Activated CD4-positive, alpha-beta T cell treated with anti-CD3 and anti-CD28 coated beads, Interleukin-2, amount 50 U/mL, for 4 hours (primary cell): ENCODE measurements at places on chromosomes 5 and 9.

- DNase-seq, result no peak
These were observed 229.3 kb downstream of the PCSK1 start for GRCh38 chr5:96203761-96204160.

GRCh38 chr5:34042321-34042720 lies 692 bp downstream of the C1QTNF3 start:
- no peak for DNase-seq

DNA sequence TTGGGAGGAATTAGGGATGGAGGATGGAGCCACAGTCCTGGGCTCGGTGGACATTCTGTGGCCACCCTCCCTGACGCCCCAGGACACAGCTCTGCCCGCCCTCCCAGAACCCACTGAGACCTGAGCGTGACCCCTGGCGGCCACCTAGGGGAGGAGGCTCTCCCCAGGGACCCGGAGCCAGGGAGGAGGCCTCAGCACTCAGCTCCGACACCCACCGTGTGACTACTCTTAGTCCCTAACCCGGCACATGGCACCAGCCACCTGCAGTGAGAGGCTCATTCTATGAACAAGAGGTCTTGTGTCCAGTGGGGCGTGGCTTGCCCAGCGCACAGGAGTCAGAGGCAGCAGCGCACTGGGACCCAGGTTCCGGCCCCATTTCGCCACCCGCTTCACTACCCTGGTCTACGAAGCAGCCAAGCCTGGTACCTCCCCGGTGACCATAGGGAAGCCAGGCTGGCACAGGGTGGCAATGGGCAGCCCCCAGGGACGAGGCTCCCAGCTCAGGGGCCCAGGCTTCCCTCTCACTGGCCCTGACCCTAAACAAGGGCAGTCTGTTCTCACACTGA lies 10.2 kb downstream of the SARDH start:
- no peak for DNase-seq

- DNase-seq, result no peak
These were observed 6.6 kb downstream of the OTULINL start for GRCh38 chr5:14588145-14588544.

DNA sequence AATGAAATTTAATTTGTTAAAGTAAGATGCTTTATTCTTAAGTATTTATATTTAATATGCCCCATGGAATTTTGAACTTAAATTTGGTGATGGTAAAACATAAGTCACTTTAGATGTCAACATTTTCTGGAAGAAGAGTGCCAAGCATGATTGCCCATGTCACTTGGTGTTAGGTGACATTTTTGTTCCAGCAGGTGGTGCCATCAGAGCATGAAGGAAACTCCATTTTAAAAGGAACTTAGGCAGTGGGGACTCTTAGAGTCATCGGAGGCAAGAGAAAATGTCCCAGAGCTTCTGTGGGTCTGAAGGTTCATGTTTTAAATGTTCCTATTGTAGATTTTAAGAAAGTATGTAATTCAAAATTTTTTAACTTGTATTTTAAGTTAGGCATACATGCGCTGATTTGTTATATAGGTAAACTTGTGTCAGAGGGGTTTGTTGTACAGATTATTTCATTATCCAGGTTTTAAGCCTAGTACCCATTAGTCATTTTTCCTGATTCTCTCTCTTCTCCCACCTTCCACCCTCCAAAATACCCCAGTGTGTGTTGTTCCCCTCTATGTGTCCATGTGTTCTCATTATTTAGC lies 789.3 kb downstream of the SEMA5A start:
- no peak for DNase-seq

DNA sequence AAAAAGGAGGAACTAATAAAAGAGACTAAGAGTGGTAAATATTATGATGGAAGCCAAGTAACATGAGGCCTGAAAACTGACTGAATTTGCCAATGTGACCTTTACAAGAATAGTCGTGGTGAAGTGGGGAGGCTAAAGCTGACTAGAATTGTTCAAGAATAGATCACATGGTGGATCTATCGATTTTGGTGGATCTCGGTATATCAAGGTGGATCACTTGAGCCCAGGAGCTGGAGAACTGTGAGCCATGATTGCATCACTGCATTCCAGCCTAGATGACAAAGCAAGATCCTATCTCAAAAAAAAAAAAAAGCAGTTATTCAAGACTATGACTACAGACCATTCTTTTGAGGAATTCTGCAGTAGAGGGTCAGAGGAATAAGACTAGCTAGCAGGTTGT lies 15.1 kb downstream of the ERMP1 start:
- DNase-seq, result no peak

GRCh38 chr5:180343110-180343830 lies 9.9 kb downstream of the GFPT2 start:
- no peak for DNase-seq

GRCh38 chr5:181186986-181187499 lies 18.0 kb downstream of the TRIM7 start:
- no peak for DNase-seq

- DNase-seq, result no peak
These were observed 20.4 kb downstream of the DCAF12 start for GRCh38 chr9:34106110-34106509.

GRCh38 chr9:35618854-35619799 lies 914 bp upstream of the CD72 start:
- DNase-seq, result peak; percentile 17

DNA sequence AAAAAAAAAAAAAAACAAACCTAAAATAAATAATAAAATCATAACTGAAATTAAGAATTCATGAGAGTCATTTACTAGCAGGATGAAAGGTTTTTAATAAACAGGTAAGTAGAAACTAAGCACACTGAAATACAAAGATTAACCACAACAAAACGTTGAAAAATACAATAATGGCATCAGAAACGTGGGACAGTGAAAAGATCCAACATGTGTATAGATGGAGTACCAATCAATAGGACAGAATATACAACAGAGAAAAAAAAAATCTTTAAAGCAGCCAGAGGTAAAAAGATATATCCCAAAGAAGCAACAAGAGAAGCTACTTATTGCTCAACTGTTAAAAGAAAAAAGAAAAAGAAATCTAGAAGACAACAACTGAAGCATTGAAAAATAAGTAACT lies 75.2 kb downstream of the RICTOR start:
- DNase-seq, result no peak

DNA sequence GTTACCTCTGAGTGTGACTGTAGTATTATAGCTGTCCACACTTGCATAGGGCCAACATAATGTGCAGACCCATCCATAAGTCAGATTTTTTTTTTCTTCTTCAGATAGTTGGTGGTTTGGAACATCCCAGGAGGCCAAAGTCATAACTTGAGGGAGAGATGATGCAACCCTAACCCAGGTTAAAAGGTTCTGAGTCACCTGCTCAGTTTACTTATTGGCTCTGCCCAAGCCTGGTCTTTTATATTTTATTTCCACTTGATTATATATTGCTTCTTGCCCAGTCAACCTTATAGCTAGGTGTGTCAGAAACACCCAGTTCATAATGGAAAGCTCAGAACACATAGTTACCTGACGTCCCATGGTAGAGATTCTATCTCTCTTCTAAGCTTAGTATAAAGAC lies 113.1 kb upstream of the PCSK1 start:
- no peak for DNase-seq

DNA sequence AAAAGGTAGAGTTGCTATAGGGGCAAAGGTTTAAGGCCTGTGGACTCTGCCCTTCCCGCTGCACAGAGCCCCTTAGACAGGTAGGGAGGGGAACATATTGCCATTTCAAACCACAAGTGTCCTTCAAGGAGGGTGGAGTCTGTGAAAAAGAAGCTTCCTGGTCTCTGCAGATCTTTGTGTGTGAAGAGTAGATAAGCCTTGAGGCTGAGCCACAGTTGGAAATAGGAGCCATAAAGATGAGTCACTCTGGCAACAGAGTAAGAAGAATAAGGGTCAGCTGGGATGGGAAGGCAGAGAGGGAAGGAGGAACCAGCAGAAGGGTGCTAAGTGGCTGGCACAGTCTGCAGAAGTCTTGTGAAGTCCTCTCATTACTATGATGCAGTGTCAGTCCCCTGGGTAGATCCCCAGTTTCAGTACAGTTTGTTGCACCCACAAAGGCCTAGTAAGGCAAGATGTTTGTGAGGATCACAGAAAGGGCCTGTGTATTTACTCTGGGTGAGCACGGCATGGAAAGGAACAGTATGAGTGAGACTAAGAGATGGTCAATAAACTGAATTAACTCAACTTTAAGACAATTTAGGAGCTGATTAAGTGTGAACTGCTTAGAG lies 18.1 kb downstream of the GRXCR2 start:
- no peak for DNase-seq

GRCh38 chr9:105313238-105313637 lies 68.8 kb downstream of the SLC44A1 start:
- DNase-seq, result no peak

- DNase-seq, result no peak
These were observed 40.5 kb upstream of the LPCAT1 start for GRCh38 chr5:1564182-1564748.

DNA sequence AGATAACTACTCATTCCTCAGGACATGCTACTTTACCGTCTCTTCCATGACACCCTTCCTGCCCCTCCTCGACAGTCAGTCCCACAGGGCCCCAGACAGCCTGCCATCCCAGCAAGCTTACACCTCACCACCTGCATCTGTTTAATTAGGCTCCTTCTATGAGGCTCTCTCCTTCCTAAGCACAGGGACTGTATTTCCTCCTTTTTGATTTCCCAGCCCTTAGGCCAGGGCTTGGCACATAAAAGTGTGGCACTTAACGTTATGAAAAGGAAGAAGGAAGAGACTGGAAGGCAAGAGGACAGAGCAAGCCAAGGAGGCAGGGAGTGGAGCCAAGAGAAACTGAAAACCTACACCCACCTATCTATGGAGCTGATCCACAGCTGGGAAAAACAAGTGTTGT lies 146.8 kb downstream of the SIL1 start:
- no peak for DNase-seq

GRCh38 chr5:127187706-127188105 lies 102.9 kb upstream of the MEGF10 start:
- DNase-seq, result no peak

DNA sequence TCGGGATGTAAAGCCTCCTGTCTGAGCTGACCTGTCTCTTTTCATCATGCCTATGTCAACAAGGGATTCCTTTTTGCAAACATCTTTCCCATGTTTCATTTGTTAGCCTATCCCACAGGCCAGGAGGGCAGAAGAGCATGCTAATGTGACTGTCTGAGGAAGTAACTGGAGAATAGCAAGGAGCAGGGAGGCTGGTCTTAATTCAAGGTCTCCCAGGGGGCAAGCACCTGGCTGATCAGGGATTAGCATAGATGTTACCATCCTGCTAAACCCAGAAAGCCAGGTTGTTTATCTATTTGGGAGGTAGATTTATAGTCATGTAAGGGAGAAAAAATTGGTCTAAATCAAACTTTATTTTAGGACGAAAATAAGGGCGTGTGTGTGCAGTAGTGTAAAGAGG lies 36.7 kb upstream of the MAP1B start:
- DNase-seq, result no peak

GRCh38 chr5:151758141-151758429 lies 346 bp downstream of the ATOX1 start:
- no peak for DNase-seq

GRCh38 chr9:77710316-77710715 lies 62.2 kb upstream of the GNA14 start:
- DNase-seq, result no peak

GRCh38 chr5:94694671-94695070 lies 76.2 kb downstream of the SLF1 start:
- DNase-seq, result no peak

DNA sequence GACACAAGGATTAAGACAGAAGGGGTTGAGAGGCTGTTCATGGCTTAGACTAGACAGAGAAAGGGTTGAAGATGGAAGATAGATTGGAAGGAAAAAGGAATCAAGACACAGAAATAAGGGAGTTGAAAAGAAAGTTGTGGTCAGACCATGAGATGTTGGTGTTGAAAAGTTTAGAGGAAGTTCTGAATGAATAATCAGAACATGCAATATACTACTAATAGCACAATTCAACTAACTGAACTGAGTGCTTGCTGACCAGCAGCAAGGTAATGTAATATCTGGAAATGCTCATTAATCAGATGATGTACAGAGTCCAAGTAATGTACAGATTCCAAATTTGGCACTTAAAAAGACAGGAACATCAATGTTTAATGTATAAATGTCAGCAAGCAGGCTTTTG lies 10.6 kb upstream of the NNT start:
- DNase-seq, result no peak

GRCh38 chr9:113653746-113654604 lies 190.4 kb downstream of the RGS3 start:
- DNase-seq, result no peak

DNA sequence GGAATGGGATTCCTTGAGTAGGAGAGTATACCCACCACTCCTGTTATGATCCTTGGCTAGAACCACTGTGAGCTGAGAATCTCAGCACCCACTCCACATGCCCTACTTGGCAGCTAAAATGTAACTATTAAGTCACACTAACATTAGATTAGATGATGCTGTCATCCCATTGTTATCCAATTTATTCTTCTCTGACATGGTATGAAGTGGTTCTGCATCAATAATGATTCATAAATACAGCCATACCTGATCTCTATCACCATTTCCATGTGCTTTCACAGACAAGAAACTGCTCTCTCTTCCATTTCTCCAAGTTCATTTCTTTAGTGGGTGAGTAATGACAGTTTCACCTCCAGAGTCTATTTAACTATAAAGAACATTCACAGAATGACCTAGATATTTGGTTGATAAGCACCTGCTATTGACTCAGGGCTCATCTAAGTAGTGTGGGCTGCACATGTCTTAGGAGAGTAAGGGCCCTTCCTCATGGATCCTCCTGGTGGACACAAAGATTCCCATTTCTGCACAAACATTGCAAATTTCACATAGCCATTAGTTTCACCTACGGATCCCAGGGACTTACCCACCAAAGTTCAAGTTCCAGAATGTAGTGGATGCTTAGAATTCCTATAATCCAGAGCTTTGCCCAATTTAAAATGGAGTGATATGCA lies 187.9 kb downstream of the EBF1 start:
- no peak for DNase-seq

GRCh38 chr5:167694325-167695147 lies 596.9 kb upstream of the WWC1 start:
- no peak for DNase-seq

- no peak for DNase-seq
These were observed 34.7 kb downstream of the PSIP1 start for GRCh38 chr9:15475923-15476536.

DNA sequence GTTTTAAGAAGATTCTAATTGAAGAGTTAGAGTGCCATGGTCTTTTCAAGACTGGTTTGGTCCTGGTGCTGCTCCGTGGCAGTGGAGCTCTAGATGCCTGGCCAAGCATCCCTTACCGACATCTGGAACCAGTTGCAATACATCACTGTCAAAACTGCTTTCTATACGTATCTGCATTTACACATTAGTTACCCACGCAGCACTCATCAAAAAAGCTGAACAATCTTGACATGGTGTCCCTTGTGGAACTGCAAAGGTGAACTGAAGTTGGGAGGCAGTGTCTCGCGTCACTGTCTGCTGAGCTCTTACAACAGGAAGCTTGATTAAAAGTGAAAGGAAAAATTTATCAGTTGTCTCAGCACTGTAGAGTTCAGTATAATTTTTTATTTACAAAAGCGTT lies 82.6 kb downstream of the PBX3 start:
- DNase-seq, result peak; percentile 45
